ENCODE measurements at places on chromosomes 1 and 21.

GRCh38 chr1:223456747-223457146, 63.5 kb downstream of the CCDC185 start:
- DNase-seq = no peak

DNA sequence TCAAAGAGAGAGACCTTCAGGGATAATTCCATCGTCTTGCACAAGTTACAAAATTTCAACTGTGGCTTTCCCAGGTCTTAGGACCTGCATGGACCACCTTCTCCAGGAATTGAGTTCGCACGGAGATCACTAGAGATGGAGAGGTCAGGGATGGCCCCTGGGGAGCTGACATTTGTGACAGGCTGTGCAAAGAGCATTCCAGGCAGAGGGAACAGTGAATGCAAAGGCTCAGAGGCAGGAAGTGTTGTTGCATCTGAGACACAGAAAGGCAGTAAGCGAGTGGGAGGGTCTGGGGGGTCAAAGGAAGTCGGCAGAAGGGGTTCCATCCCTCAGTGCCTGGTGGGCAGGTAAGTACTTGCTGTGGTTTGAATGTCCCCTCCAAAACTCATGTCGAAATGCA, 9.5 kb upstream of the SELENON start:
- no peak for DNase-seq

DNA sequence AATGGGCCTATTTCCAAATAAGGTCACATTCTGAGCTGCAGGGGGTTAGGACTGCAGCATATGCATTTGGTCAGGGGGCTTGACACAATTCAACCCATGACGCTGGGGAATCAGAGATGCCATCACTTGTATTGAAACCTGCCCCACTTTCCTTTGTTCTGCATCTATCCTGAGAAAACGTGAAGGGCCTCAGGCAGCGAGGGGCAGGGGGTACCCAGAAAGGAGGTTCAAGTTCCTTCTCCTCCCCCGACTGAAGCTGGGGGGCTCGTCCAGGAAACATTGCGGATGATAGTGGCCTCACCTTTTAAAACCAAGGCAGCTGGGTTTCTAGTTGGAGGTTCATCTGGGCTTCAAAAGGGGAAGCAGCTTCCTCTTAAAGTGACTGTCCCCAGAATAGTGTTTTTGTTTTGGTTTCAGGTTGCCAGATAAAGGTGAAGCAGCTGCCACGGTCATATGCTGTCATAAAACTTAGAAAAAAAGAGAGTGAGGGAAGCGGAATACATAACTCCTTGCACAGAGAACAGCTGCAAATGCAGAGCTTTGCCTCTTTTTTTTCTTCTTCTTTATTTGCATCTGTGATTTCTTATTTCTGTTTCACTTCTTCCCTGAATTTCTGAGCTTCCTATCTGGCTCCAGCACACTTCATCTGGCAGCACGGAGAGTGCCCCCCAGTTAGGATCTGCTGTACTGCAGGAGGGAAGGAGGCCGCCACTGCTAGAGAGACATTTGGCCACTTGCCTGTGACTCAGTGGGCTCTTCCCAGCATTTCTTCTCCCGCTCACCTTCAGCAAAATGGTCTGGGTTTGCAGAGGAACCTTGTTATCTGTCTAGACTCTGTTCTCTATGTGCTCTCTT, 142.0 kb downstream of the AJAP1 start:
- DNase-seq = no peak

DNA sequence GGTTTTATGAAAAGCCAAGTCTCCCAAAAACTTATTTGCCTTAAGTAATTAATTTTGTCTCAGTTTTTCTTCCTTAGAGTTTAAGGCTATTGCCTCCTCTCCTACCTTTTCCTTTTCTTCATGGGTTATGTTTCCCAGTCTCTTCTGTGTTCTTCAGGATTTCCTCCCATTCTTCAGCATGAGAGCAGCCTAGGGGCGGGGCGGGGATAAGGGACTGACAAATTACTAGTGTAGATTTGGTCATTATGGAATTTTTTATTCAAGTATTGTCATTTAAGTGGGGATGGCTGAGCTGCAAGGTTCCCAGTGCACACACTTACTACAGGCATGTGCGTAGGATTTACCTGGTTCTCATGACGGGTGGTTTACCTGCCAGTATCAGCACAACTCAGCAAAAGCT, 35.2 kb upstream of the PIGV start:
- no peak for DNase-seq

GRCh38 chr21:33036430-33037162, 10.9 kb downstream of the OLIG2 start:
- no peak for DNase-seq

- DNase-seq = no peak
Measured at GRCh38 chr21:19695796-19696195, 1292.2 kb upstream of the TMPRSS15 start.
